ENCODE measurements at places on chromosomes 5 and 9.

DNA sequence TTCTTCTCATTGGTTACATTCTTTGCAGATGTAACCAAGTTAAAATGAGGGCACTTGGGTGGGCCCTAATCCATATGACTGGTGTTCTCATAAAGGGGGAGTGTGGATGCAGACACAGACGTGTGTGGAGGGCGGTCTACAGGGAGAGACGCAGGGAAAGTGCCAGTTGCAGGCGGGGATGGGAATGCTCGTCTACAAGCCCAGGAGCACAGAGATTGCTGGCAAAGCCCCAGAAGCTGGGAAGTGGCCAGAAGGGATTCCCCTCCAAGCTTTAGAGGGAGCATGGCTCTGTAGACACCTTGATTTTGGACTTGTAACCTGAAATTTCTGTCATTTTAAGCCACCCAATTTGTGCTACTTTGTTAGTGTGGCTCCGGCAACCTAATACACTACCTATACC, 96.8 kb upstream of the CTSL start:
- DNase-seq, result no peak

DNA sequence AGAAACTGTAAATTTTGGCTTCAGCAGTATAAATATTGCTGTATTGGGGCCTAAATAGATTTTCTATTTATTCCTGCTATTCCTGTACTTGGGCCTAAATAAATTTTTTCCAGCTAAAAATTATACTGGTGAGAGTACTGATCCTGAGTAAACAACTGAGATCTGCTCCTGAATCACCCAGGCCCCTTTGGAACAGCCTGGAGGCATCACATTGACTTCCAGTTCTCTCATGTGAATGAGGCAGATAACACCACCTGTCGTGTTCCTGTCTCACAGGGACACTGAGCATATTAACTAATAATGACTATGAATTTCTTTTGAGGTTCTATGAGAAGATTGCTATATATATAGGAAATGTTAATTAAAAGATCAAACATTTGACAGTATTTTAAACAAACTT, 119.5 kb upstream of the PLCXD3 start:
- DNase-seq, result no peak

- DNase-seq, result no peak
Measured at GRCh38 chr9:131722255-131722654, 17.6 kb downstream of the RAPGEF1 start.

DNA sequence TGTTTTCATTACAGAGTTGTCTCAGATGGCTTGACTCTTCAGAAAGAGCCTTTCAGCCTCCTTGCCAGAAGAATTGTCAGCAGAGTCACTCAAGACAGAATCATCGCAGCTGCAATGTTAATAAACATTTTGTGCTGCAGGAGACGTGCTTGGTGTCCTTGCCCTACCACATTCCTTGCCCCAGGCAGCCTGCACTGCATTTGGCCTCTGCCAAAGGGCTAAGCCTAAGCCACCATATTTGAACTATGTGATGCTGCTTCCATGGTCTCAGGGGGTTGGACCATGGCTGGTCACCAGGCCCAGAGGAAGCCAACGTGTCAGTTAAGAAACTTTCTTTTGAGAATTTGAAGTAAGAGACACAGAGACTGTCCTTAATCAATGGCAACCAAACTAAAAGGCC, 145.4 kb downstream of the ACTL7B start:
- DNase-seq, result no peak

DNA sequence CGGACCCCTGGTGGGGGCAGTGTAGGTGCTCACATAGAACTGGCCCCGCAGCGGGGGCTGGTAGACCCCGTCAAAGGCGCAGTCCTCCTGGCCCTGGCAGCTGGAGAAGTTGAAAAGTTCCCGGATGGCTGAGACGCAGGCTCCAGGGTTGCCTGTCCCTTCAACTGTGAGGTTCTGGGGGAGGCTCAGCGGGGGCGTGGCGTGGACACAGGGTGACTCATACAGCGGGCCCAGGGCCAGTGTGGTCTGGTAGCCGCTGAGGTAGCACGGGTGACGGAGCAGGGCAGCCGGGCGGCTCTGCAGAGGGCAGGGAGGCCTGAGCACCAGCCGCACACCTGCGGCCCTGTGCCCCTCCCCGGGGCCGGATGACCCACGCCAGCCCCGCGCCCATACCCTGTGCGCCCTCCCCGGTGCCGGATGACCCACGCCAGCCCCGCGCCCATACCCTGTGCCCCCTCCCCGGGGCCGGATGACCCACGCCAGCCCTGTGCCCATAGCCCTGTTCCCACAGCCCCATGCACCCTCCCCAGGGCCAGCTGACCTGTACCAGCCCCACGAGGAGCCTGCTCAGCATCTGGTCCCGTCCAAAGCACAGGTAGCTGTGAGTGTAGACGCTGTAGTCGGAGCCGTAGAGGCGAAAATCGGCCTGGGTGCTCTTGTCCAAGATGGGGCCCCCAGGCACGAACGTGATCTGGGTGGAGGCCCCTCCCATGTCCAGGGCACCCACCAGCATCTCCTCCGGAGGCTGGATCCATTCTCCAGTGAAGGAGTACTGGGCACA, 5.0 kb downstream of the ENTPD8 start:
- no peak for DNase-seq

DNA sequence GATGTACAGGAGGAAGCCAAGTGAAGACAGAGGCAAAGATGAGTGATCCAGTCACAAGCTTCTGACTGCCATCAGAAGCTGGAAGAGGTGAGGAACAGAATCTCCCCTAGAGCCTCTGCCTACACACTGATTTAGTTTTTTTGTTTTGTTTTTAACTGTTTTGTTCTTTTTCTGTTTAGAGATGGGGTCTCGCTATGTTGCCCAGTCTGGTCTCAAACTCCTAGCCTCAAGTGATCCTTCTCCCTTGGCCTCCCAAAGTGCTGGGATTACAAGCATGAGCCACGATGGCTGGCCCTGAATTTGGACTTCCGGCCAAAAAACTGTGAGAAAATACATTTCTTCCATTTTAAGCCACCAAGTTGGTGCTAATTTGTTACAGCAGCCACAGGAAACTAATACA, 204.7 kb upstream of the ZNF608 start:
- no peak for DNase-seq

DNA sequence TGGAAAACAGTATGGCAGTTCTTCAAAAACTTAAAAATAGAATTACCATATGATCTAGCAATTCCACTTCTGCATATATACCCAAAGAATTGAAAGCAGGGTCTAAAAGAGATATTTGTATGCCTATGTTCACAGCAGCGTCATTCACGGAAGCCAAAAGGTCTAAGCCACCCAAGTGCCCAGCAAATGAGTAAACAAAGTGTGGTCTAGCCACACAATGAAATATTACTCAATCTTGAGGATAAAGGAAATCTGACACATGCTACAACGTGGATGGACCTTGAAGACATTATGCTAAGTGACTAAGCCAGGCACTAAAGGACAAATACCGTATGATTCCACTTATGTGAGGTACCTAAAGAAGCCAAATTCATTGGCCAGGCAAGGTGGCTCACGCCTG, 11.1 kb upstream of the MED27 start:
- DNase-seq, result no peak

- DNase-seq, result no peak
Measured at GRCh38 chr9:133514460-133515239, 10.1 kb downstream of the MYMK start.

DNA sequence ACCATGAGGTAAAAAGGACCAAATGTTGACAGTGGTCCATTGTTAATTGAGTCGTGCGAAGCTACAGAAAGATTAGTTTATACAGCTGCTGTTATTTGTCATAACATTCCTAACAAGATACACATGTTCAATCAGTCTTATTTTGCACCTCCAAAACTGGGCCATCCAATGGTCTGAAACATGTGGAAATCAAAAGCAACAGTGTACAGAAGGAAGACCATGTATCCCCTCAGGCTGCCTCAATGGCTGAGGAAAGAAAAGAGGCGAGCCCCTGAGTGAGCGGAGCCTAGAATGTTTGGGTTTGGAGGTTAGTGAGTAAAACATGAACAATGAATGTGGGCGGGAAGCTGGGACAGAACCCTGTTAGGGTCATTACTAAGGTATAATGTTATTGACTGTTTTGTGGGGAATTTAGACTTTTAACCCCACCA, 35.6 kb downstream of the NFIB start:
- DNase-seq, result no peak

- DNase-seq, result no peak
Measured at GRCh38 chr5:9455826-9456434, 89.9 kb downstream of the SEMA5A start.

DNA sequence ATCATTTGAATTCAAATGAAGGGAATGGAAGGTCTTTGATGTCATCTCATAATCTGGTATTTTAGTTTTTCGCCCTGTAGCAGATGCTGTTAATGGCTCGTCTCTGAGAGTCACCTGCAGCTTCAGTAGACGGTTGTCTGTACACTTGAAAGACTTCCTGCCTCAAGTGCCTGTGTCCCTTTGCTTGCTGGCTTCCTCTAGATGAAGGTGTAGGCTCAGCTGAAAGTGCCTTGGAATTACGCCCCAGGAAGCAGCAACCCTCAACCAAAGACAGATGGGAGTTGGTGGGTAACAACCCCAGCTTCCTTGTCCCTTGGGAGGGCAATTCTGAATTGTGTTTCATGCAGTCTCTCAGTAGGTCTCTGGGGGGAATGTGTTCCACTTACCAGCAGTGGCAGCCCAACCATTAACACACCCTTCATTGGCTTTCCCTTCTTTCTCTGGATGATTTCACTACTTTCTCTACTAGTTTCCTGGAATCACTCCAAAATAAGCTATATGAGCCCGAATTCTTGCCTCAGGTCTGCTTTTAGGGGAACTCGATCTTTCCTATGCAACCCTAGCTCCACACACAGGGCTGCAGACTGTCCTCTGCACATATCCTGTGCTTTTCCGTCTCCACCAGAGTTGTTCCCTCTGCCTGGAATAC, 395.6 kb downstream of the DMAC1 start:
- no peak for DNase-seq

GRCh38 chr9:127945338-127945737, 7.7 kb upstream of the DPM2 start:
- no peak for DNase-seq

- DNase-seq, result peak; percentile 25
Measured at GRCh38 chr9:70420441-70421271, 6.2 kb upstream of the KLF9 start.

- no peak for DNase-seq
Measured at GRCh38 chr9:78439866-78440830, 143.2 kb downstream of the PSAT1 start.

GRCh38 chr5:5217371-5217770, 77.2 kb downstream of the ADAMTS16 start:
- no peak for DNase-seq

GRCh38 chr9:17597977-17598376, 19.1 kb downstream of the SH3GL2 start:
- DNase-seq, result no peak

GRCh38 chr5:91052977-91053740, 330.0 kb downstream of the ARRDC3 start:
- no peak for DNase-seq

DNA sequence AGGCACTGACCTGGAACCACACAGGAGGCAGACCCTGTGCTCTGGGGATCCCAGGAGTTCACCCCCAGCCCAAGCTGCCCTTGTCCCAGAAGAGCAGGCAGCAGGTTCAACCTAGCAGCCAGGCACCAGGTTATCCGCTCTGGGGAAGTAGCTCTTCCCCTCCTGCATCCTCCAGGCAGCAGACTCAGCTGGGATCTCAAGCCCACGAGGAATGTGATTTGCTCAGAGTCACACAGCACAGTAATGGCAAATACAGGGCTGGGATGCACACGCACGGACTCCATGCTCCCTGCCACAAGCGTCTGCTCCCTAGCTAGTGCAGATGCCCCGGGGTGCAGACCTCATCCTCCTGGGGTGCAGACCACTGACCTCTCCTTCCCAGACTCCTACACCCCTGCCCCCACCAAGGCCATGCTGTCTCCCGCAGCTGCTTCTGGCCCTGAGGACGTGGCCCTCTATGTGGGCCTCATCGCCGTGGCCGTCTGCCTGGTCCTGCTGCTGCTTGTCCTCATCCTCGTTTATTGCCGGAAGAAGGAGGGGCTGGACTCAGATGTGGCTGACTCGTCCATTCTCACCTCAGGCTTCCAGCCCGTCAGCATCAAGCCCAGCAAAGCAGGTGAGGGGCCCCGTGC, 25.5 kb downstream of the HK3 start:
- DNase-seq, result no peak

DNA sequence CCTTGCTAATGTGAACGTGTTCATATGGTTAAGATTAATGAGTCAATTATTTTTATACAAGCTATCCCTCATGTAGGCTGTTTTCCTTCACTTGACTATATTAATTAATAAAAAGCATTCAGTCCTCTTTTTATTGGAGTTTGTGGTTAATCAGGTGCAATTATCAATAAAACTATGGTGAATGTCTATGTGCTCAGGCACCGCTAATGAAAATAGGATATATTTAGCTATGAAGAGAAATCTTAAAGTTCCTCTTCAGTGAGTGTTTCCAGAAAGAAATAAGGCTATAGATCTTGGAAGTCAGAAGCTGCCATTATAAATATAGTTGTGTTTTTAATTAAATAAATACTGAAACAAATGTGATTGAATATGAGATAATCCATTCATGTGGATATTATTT, 422.1 kb downstream of the DMAC1 start:
- no peak for DNase-seq

- DNase-seq, result no peak
Measured at GRCh38 chr5:100827481-100827889, 75.6 kb downstream of the ST8SIA4 start.

GRCh38 chr5:69315972-69316371, 16.6 kb downstream of the CCDC125 start:
- DNase-seq, result no peak

- DNase-seq, result no peak
Measured at GRCh38 chr5:11477786-11478185, 426.5 kb downstream of the CTNND2 start.

DNA sequence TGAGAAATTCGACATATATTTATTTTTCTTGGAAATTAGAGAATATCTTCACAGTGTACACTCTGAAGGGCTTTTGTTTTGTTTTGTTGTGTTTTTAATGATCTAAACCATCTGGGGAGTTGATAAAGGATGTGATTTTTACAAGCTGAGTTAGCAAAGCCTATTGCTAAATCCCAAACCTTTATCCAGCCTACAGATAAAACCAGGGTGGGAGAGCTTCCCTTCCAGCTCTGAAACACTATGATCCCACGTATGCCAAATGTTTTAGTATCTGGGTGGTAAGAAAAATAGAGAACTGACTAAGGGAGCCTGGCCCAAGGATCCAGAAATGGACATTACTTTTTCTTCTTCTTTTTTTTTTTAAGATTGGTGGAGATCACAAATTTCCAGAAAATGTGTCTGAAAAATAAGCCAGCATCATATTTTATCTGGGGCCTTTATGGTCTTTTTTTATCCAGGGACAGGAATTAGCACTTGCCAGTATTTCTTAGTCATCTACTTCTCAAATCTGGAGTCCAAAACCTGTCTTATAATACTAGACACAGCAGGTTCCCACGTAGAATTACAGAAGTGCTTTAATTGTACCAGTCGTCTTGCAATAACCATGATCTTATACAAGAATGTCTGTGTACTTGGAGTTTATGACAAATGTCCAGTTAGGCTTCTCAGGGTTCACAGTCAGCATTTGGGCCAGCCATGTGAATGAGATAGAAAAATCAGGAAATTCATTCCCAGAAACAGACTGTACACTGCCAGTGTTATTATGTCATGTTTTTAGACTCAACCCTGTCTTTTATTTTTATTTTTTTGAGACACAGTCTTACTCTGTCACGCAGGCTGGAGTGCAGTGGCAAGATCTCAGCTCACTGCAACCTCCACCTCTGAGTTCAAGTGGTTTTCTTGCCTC, 290.8 kb upstream of the MPDZ start:
- DNase-seq, result no peak

- no peak for DNase-seq
Measured at GRCh38 chr5:74465724-74466123, 174.8 kb downstream of the ENC1 start.

- DNase-seq, result no peak
Measured at GRCh38 chr9:123326187-123326586, 29.8 kb upstream of the CRB2 start.

Measured in SIG-M5 (cell line).